ENCODE measurements at places on chromosomes 13 and 19. TPM values are rescaled to one million over a fixed set of nuclear protein-coding genes. Genes with fewer than 3 reads are reported as not detected.

Gene DGKH
- total RNA-seq = 17.1 TPM

Gene RASAL3
- total RNA-seq = not detected

Gene TEAD2
- total RNA-seq = 19.2 TPM

Gene STARD13
- total RNA-seq = 7.8 TPM

Gene CFAP97D2
- total RNA-seq = not detected

Gene C19orf85
- total RNA-seq = not detected

Gene GRIK5
- 0.08 TPM for total RNA-seq

Gene PLVAP
- total RNA-seq = 0.09 TPM

Gene PGLYRP1
- not detected for total RNA-seq

Gene VSTM2B
- total RNA-seq = not detected

Gene CXCL17
- not detected for total RNA-seq

Gene ZNF470
- 6.4 TPM for total RNA-seq

Gene LILRA1
- total RNA-seq = not detected

Gene SIGLECL1
- total RNA-seq = not detected

Gene PABPC3
- total RNA-seq = 0.08 TPM

Gene CYP2A6
- total RNA-seq = not detected

Gene GPALPP1
- total RNA-seq = 31.2 TPM

Gene KLF1
- total RNA-seq = not detected

Gene GPR18
- total RNA-seq = not detected

Gene SIGLEC7
- 0.41 TPM for total RNA-seq

Gene ZNF540
- total RNA-seq = 0.36 TPM

Gene KLK4
- not detected for total RNA-seq

Gene ZNF320
- 7.3 TPM for total RNA-seq

Gene ADM5
- 0.63 TPM for total RNA-seq

Gene C19orf81
- not detected for total RNA-seq

Gene ELAVL3
- total RNA-seq = 0.45 TPM

Gene IL12RB1
- total RNA-seq = not detected

Gene TMEM86B
- 1.7 TPM for total RNA-seq

Gene ADAT3
- 4.2 TPM for total RNA-seq

Gene SWSAP1
- 0.45 TPM for total RNA-seq

Gene NXNL1
- total RNA-seq = not detected

Gene DUS3L
- 82.9 TPM for total RNA-seq

Gene MEIS3
- 14.5 TPM for total RNA-seq

Gene CGB3
- not detected for total RNA-seq

Gene PLPP2
- 16.6 TPM for total RNA-seq

Gene KCNRG
- 1.4 TPM for total RNA-seq

Gene OR7C1
- total RNA-seq = not detected

Gene ZNF99
- not detected for total RNA-seq

Gene LSM14A
- total RNA-seq = 55.5 TPM

Gene C2CD4C
- not detected for total RNA-seq

Gene RDH13
- total RNA-seq = 4.9 TPM

Gene IGFL1
- total RNA-seq = not detected

Gene GFY
- not detected for total RNA-seq

Gene CEACAM3
- not detected for total RNA-seq

Gene TUBB4A
- 0.41 TPM for total RNA-seq

Gene EFNB2
- 3.4 TPM for total RNA-seq

Gene KASH5
- not detected for total RNA-seq

Gene CAPNS1
- 398 TPM for total RNA-seq

Gene NAT14
- total RNA-seq = 8.3 TPM

Gene CELF5
- not detected for total RNA-seq
